ENCODE measurements at places on chromosomes 11 and 22.

DNA sequence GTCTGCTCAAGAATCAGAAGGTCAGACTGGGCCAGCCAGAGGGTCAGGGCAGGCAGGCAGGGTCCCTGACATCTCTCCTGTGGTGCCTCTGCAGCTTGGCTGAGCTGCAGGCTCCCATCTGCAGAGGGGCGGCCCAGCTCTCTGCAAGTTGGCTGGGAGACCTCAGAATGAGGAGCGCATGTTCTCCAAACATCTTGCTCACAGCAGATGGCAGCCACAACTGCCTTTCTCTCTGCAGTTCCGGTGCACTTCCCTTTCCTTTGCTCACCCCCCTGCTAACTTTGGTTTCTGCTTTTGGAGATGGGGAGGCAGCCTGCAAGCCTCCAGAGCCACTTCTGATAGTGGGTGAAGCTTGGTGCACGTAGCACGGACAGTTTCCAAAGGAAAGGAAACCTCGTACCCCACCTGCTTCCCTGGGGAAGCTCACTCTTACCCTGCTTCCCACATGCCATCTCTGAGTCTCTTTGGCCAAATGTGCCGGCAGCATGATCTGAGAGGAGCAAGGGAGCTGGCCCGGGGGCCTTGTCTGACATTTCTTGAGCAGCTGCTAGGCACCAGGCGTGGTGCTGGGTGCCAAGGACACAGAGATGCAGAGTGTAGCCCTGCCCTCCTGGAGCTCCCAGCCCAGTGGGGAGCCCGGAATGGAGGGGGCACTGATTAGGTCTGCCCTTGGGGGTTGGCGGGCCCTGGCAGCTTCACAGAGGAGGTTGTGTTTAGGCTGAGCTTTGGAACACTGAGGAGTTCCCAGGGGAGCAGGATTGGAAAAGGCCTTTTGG is 18.2 kb downstream of the DAGLA start:
- DNase-seq: peak; percentile 70

GRCh38 chr22:46115388-46115678 is 35.0 kb upstream of the PPARA start:
- no peak for DNase-seq

- no peak for DNase-seq
Observed at GRCh38 chr11:75938543-75938942, 123.5 kb downstream of the UVRAG start.

GRCh38 chr11:79167510-79168188 is 273.2 kb downstream of the TENM4 start:
- DNase-seq: no peak

DNA sequence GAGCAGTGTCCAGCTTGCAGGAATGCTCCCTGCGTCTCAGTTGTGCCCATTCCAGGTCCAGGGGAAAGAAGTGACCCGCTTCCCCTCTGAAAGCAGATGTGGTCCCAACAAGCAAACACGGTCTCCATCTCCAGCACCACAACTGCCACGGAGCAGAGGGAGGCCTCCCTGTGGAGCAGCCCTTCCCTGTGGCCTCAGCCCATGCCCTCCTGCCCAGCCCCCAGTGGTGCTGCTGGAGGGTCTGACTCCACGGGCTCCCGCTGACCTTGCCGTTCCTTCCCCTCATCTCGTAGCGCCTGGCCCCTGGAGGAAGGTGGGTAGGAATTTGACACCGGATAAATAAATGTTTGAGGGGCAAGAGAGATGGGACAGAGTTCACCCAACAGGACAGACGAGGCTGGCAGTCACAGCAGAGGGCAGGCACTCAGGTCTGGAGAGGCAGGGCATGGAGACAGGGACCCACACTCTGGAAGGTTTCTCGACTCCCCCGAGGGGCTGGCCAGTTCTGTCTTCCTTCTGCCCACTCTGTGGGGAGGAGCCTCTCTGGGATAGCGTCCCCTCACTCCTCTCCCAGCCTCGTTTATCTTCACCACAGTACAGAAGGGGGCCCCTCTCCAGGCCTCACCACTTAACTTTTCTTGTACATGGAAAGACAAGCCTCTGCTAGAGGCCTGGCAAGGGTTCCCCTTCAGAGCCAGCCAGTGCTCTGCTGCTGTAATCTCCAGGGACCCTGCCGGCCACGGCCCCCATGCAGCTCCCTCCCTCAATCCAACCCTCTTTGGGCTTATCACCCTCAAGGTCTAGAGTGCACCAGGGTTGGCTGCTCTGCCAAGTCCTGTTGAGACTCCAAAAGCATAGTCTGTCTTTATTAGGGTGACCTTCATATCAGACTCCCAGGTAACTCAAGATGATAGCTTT is 7.5 kb upstream of the ST3GAL4 start:
- no peak for DNase-seq

DNA sequence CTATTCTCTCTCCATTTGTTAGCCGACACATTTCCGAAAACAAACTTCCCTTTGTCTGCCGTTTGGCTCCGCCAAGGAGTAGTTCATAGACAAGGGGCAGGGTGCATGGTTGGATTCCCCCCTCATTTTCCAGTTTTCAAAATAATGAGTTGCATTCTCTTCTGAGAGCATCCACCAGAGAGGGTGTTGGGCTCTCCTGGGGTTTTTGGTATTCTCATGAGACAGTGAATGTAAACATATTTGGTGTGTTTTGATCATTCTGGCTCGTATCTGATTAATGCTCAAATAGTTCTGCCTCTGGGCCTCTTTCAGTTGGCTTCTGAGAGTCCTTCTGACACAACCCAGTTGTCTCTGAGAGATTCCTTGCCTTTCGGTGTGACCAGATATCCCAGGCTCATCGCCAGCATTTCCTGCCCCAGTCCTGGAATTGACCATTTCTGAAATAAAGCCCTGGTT is 21.7 kb downstream of the GRAMD4 start:
- DNase-seq: no peak

DNA sequence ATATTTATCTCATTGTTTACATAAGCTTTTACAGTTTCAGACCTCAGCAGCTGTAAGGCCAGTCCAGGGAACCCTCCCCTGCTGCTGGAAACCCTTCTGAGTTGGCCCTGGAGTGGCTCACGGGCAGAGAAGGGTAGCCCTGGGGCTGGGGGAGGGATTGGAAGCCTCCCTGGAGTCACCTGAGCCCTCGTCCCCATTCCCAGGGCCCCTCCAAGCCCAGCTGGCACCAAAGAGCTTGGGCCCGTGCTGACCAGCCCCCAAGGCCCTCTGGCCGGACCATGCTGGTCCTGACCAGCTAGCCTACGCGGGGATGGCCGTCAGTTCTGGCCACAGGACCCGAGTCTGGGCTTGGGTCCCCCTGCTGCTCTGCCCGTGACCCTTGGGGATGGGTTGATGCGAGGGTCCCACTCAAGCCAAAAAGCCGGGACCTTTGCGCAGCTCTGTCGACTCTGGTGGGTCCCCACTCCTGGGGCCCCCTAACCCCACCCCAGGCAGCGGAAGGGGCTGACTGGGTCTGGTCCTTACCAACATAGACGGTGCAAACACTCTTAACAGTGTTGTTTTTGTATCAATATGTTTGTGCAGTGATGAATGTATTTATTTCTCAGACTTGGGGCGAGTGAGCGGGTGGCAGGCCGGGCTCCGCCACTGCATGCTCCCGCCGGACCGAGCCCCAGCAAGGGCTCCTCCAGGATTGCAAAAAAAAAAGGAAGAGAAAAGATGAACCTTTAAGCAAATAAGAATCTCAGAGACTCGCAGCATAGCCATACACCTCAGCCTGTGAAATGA is 17.5 kb upstream of the TMEM191C start:
- no peak for DNase-seq

- no peak for DNase-seq
Observed at GRCh38 chr11:111344032-111344431, 35.0 kb downstream of the POU2AF1 start.

- DNase-seq: no peak
Observed at GRCh38 chr22:41047801-41048211, 44.6 kb upstream of the EP300 start.

GRCh38 chr11:69416762-69417698 is 64.4 kb upstream of the LINC01488 start:
- no peak for DNase-seq

GRCh38 chr22:42910221-42910942 is 53.3 kb upstream of the ARFGAP3 start:
- DNase-seq: peak; percentile 56

DNA sequence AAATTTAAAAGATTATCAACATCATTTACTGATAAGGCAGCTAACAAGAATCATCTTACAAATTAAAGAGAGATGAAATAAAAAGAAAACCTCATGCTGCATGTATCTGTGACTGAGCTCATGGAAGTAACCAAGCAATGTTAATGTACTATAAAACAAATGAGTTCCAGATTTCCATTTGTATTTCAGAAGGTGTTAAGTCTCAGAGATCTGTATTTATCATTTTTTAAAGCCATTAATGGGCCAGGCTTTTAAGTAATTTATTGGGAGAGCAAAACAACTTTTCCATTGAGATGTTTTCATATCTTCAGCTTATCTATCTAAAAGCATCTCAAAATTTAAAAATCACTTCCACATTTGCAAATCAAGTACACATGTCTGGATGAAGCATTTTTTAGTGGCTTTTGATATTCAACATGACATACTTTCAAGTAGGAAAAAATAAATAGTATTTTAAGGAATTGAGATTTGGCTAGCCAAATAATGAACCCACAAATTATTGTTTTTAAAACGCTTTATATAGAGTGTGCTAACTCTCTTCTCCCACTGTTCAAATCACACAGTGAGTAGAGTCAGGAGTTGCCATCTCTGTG is 17.9 kb upstream of the BBOX1 start:
- no peak for DNase-seq

GRCh38 chr11:17529844-17530185 is 14.4 kb downstream of the USH1C start:
- no peak for DNase-seq

DNA sequence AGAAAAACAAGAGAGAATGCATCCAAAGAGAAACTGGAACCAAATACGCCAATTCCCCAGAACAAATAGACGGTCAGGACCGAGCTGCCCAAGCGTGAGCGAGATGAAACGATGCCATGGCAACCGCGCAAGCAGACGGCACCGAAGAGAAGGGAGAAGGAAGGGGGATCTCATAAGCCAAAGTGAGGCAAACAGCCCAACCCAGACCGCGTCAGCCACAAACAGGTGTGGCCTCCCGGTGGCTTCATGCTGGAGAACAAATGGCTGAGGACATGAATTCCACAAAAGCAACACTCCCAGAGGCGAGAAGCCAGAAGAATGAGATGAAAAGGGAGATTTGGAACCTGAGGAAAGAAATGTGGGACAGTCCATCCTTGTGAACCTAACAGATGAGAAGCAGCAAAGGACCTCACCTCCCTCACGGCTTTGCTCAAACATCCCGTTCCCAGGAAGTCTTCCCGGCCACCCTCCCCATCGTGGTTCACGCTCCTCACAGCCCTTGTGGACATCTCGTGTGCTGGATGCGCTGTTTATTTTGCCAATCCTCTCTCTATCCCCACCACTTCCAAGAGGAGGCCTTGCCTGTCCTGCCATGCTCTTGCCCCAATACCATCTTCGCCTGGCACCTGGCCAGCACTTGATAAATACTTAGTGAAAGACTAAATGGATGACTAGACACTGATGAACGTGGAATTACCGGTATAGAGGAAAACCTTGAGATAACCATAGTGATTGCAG is 89.1 kb upstream of the RTL6 start:
- peak; percentile 53 for DNase-seq

DNA sequence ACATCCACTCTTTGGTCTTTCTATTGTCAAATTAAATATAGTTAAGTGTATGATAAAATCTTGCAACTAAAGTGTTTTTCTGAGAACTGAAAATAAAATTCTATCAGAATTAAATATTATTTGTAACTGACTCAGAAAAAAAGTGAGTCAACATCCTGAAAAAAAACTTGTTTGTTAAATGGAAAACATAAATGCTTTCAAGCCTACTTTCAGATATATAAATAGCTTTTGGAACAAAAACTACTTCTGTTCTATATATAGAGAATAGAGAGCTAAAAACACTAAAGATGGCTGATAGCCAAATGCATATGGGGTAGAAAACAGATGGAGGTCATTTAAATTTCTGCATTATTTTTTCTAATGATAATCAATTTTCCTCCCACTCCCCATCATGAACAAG is 61.8 kb downstream of the PIK3C2A start:
- no peak for DNase-seq

GRCh38 chr11:62273789-62274275 is 3.9 kb downstream of the SCGB2A2 start:
- DNase-seq: no peak

DNA sequence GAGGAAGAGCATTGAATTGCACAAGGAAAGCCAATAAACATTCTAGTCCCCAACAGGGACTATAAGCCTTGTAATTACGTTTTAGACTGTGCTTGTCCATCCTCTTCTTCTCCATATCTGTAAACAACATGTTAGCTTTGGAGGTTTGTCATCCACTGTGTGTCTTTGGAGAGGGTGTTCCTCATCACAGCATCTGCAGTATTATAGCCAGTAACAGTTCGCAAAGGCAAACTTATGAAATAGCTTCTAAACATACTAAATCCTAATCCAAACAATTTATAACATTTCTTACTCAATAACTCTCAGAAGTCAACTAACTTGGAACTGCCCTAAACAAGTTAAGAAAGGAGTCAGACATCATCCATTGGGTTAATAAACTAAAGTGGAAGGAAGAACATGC is 10.3 kb upstream of the BDNF start:
- no peak for DNase-seq

- no peak for DNase-seq
Observed at GRCh38 chr11:129729216-129729615, 86.4 kb upstream of the TMEM45B start.

DNA sequence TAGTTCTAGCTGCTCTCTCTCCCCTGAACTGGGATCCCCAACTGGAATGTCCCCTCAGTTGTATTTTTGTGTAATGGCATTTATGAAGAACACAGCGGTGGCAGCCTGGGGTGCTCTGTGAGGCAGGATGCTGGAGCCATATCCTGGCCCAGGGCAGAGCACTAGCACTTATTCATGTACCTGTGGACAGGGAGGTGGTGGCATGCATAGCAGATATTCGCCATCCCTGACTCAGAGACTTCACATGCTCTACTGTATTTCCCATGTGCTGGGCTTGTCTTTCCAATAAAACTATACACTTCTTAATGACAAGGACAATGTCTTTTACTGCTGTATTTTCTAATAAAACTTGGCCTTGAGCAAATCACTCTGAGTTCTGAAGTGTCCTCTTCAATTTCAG is 125.3 kb downstream of the ADAMTS15 start:
- no peak for DNase-seq

- DNase-seq: no peak
Observed at GRCh38 chr22:19271856-19272535, 19.5 kb downstream of the CLTCL1 start.

- no peak for DNase-seq
Observed at GRCh38 chr11:19116276-19116970, 545 bp upstream of the ZDHHC13 start.

- DNase-seq: no peak
Observed at GRCh38 chr11:2314525-2315394, 12.9 kb downstream of the TSPAN32 start.

Data from NCI-H1694 (cell line).